ENCODE measurements at places on chromosomes 11 and 22.
A peak's percentile ranks its signal among the peaks of the same experiment; 100 is the strongest.

- no peak for DNase-seq
These were observed 170.1 kb upstream of the CADM1 start for GRCh38 chr11:115674176-115674936.

DNA sequence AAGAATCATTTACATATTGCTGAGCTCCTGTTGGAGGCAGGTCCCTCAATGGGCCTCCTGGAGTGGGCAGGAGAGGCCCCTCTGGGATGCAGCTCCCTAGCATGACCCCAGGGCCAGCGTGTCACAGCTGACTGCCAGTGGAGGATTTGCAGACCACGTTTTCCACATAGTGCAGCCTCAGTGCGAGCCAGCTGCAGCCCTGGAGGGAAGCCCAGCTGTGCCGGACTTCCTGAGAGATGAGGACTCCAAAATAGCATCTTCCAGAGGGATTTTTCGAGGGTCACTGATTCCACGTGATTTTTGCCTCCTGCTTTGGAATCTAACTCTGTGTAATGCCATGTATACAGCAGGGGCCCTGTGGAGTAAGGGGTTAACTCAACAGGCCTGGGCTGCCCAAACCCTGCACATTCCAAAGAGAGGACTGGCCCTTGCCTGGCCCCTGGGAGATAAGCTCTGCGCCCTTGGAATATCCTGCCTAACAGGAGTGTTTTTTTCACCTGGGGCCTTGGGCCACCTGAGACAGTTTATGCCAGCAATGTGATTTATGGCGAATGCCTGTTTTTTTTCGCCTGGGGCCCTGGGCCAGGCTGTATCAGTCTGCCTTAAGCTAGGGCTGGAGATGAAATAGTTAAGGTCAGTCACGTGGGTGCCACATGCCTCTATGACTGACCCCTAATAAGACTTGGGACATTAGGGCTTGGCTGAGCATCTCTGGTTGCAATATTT lies 47.4 kb downstream of the RPS6KA4 start:
- DNase-seq: no peak

DNA sequence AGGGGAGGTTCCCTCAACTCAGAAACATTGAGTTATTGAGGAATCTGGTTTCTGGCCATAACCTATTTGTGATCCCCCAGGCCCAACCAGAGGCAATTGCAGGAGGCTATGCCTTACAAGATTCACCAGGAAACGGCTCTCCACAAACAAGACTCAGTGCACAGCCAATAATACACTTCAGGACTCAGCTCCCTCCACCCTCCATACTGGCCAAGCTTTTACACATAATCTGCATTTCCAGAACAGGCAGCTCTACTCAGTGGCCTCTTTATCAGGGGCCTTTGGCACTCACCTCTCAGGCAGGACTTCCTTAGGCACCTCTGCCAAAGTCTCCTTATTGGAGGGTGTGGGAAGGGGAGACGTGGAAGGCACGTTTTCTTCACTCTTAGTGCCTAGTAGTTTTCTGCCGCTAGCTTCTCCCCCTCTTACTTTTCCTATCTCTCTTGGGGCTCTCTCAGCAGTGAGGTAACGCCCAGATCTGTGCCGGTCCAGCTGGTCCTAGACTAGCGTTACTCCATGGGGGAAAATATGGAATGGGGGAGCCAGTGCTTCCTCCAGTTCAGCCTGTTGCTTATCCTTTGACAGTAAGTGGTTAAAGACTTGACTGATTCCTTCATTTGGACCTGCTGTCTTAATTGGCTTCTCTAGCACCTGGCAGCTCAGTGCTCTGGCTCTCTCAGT lies 62.8 kb upstream of the ANO3 start:
- DNase-seq: no peak

GRCh38 chr11:75429641-75429901 lies 3.4 kb downstream of the KLHL35 start:
- DNase-seq: no peak

GRCh38 chr11:89660234-89660633 lies 49.9 kb upstream of the TRIM77 start:
- no peak for DNase-seq

GRCh38 chr22:19550382-19550781 lies 26.2 kb upstream of the CLDN5 start:
- no peak for DNase-seq

DNA sequence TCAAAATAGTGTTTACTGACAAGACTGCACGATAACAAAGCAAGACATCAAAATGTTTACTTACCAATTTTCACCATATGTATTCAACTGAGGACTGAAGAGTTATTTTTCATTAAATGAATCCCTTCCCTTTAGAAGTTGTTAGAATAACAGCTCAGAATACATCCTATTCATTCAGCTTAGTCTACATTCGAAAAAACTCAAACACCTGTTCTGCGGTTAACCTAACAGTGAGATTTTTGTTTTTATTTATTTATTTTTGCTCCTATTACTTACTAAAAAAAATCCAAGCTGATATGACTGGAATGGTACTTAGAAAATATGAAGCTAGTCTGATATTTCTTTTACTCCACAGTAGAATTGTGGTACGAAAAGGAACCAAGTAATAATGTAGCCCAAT lies 10.0 kb downstream of the KCNA4 start:
- no peak for DNase-seq

DNA sequence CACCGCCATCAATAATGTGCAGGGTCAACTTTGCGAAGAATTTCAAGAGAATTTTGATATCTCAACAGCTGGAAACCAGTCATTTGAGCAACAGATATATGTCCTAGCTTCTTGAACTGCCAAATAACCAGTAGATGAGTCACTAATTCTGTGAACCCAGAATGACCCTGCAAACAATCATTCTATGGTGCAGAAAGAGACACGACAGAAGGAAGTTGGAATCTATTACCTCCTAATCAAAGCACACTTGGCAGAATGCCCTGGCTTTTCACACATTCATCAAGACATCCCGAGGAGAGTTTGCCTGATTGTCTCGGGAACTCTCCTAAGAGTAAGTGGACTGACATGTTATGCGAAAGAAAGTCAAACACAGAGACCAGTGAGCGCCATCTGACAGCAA lies 621.1 kb downstream of the OPCML start:
- no peak for DNase-seq

DNA sequence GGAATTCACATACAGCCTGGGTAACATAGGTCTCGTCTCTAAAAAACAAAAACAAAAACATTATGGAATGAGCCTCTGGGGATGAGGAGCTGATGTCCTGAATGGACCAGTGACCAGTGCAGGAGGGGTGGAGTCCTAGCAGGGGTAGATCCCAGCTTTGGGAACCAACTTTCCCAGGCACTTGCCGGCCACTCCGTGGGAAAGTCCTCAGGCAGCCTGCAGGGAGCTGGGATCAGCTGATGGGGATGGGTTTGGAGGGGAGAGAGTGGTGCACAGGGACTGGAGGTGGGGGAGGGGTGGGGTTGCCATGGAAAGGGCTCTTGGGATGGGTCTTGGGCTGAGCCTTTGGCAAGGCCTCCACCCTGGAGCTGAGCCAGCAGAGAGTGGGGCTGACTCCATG lies 19.1 kb downstream of the MGAT3 start:
- DNase-seq: no peak

DNA sequence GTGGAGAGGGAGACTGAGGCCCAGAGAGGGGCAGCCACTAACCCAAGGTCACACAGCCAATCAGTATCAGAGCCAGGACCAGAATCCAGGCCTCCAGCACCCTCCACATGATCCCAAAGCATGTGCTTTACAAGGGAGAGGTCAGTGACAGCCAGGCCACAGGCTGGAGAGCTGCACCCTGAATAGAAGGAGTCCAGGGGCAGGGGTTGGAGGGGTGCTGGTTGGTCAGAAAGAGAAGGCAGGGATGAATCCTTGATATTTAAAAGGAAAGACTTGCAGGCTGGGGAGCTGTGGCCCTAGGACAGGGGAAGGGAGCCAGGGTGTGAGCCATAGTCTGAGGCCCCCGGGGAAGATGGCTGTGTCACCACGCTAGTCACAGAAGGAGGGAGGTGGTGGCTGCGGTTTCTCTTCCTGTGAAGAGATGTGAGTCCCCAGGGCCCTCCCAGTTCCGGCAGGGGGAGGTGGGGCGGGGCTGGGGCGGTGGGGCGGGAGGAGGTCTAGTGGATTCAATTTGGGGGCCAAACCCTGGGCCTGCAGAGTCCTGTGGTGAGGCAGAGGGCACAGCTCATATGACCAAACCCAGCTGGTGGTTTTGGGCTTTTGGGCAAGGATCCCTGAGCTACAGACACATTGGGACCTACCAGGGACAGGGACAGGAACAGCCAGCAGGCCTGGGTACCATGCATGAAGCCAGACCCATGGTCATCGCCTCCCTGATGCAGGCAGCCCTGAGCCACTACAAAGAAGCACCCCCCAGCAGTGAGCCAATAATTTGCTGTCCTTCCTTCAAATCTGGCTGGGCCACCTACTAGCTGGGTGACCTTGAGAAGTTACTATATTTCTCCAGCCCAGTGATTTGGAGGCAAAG lies 14.0 kb downstream of the RAC2 start:
- DNase-seq: peak; percentile 91

- DNase-seq: no peak
These were observed 27.6 kb downstream of the TENM4 start for GRCh38 chr11:79413268-79413667.

DNA sequence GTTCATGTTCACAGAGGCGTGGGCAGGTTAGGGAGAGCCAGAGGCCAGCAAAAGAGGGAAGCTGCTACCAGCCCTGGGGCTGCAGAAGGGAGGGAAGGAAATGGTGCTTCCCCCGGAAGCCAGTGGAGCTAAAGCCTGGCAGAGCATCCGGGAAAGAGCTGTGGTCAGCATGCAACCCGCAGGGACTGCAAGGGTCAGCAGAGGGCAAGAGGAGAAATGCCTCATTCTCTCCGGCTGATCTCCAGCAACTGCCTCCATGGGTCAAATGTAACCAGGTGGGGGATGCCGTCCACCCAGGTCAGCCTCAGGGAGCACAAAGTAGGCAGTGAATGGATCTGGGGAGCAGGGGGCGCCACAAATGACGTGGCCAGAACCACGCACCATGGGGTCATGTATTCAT lies 36.9 kb upstream of the PRR5 start:
- DNase-seq: no peak

DNA sequence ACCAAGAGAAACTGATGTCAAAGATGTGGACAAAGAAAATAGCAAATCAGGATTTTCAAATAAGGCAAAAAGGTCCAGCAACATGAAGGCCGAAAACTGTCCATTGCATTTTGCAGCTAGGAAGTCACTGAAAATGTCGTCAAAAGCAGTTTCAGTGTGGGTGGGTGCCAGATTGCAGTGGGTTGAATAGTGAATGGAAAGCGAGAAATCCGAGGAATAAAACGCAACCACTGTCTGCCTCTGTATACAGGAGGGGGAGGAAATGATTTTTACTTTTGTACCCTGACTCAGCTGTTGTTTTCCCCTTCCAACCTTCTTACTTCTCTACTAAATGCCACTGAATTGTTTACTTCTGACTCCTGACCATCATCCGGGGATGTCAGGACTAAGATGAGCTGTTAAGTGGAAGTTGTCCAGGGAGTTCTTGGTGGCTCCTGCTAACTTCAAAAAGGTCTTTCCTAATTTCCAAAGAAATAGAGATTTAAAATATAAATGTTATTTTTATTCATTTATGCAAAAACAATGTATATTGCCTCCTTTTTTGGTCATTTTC lies 64.9 kb upstream of the BIRC3 start:
- DNase-seq: no peak

DNA sequence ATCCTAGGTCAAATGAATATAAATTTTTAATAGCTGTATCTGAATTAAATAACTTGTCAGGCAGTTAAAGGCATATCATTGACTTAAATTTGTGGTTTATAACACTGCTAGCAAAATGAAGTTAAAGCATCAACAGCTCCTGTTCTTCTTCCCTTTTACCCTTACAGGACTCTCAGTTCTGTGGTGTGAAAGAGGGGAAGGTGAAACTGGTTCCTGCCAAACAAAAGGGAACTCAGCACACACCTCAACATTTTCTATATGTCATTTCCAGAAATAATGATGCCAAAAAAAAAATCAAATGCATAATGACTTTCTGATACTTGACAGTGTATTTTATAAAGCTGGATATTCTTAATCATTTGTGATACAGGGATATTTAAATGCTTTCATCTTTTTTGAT lies 21.2 kb downstream of the ARL14EP start:
- DNase-seq: no peak

GRCh38 chr22:50083462-50084079 lies 1.7 kb downstream of the MLC1 start:
- DNase-seq: no peak

DNA sequence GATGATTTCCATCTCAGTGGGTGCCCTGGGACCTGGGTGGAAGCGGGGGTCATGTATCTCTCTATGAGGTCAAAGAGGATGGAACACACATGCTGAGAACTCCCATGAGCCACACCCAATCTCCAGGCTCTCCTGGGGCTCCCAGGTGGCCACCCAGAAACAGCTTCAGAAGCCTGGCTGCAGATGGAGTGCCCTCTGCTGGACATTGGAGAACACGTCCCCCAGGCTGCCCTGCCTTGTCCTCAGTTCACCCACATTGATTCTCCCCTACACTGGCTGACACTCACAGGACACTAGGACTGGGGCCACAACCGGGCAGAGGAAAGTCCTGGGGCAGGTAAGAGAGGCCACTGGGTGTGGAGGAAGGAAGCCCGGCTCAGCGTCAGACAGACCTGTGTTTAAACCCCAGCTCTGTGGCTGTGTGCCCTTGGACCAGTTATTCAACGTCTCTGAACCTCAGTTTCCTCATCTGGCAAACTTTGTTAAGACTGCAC lies 4.5 kb upstream of the NOL12 start:
- peak; percentile 61 for DNase-seq

DNA sequence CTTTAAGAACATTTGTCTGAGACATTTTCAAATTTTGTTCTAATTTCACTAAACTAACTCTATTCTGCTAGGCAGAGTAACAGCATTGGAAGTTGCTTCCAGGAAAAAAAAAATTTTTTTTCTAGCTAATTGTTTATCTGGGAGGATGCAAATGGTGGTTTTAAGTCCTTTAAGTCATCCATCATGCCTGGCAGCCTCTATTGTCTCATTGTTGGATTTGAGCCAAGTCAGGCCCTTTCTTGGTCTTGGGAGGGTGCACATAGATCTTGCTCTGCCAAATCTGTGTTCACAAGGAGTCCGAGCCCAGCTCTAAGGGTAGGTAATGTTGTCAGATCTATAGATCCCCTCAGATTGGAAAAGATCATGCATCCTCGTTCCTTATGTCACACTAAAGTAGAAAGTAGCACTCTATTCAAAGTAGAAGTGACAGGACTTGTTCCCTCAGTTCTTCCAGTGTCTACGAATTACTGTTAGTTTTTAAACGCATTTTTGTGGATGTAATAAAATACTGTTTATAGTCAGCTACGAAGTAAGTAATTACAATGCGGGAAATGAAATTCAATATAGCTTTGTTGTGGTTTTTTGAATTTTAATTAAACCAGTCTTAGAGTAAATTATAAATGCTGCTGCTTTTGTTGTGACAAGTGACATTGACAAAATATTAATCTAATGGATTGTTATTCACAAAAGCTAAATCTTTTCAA lies 166.0 kb upstream of the RASSF10 start:
- peak; percentile 57 for DNase-seq

All from Jurkat, Clone E6-1 (cell line).